NCI-H446 (cell line): ENCODE measurements at places on chromosomes 16 and 17.

DNA sequence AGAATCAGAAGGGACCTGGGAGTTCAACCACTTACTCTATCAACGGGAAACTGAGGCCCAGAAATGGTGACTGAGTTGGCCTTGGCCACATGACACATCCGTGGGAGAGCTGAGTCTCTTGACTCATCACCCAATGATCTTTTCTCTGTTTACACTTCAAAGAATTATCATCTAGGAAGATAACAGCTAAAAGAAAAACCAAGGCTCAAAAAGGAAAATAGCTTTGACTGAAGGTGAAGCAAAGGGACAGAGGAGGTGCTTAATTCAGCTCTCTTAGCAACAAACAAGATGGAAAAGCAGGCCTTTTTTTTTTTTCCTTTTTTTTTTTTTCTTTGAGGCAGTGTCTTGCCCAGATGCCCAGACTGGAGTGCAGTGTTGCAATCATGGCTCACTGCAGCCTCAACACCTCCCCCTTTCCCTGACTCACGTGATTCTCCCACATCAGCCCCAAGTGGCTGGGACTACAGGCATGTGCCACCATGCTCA, 16.7 kb downstream of the ERCC4 start:
- DNase-seq, result no peak

DNA sequence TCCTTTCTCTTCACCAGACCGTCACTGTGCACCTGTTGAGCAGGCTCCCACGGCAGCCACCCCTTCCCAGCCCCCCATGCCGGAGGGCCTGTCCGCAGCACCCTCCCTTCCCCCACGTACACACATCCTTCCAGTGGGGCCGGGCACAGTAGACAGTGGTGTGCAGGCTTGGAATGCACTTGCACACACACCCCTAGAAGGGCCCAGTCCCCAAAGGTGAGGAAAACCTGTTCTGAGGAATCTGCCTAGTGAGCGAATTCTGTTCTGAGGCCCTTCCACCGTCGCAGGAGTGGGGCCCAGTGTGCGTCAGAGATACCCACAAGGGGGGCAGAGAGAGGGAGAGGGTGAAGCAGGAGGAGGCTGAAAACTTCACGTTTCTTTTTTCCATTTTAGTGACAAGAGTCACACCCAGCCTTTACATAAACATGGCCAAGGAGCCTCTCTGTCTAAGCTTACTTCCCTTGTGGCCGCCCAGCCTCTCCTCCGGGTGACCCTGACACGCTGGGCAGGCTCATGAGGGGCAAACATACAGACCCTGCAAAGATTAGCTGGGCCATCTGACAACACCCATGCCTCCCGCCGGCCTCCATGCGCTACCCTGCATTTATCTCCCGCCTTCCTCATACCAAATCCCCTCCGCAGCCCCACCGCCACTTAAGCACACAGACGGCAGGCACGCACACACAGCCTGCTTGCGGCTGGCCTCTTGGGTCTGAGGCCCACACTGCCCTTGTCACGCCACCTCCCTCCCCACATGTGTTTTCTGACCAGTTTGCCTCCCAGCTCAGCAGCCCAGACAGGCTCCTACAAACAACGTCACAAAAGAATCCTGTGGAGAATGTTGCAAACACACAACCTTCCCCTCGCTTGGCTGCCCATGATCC, 1.8 kb downstream of the ZBTB4 start:
- no peak for DNase-seq

DNA sequence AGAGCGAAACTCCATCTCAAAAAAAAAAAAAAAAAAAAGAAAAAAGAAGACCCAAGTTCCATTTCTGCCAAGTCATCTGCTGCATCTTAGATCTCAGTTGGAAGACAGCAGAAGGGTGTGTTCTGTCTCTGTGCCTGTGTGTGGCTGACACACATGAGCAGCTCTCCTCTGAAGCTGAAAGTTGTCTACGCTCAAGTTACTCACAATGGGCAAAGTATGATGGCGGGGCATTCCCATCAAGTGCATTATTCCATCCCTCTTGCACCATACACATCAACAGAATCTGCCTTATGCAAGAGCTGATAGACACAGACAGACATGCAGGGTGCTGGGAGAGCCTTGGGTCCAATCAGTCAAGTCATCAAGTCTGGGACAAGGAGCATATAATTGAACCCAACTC, 402.2 kb downstream of the XYLT1 start:
- DNase-seq, result no peak

DNA sequence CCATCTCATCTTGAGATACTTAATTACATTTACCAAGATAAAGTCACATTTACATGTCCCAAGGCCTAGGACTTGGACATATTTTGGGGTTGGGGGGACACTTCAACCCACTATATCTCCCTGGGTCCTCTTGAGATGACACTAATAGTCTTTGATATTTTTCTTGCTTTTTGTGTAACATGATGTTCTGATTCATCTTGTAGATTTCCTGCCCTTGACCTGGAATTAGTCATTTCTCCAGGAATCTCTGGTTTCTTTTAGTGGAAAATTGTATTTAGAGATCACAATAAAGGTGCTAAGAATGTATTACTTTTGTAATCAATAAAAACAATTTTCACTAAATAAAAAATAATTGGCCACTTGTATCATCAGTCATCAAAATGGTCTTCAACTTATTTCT, 157.3 kb downstream of the VPS53 start:
- DNase-seq, result no peak

GRCh38 chr17:71948703-71949422, 172.0 kb upstream of the SOX9 start:
- no peak for DNase-seq

DNA sequence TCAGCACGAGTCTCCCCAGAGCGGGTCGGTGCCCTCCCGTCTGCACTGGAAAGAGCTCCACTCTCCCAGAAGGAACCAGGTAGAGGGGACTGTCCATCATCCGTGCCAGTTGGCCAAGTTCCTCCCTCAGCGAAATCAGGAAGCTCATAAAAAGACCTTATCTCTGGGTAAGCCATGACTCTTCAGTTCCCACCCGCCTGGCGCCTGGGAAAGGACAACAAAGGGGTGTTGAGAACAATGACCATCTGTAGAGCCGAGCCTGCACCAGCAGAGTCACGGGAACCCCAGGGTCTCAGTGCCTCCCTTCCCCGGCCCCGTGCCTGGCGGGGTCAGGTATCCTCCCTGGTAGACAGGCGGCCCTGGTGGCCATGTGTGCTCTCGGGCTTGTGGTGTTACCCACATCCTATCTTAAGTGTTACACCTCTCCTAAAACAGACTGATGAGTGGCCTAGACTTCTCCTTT, 190.7 kb downstream of the AXIN2 start:
- no peak for DNase-seq

DNA sequence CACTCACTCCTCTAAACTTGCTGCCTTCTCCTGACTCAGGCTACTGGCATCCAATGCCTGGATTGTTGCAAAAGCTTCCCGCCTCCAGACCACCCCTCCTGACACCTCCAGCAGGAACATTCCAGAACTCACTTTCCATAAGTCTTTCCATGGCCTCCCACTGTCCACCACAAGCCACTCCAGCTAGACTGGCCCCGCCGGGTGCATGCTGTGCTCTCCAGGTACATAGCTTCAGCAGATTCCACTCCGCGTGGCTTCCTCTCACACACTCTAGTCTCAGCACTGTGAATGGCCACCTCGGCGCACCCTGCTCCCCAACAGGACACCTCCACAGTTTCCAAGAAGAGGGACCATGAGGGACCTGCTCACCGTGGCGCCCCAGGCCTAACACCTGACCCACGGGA, 25.9 kb upstream of the FAAP100 start:
- no peak for DNase-seq

DNA sequence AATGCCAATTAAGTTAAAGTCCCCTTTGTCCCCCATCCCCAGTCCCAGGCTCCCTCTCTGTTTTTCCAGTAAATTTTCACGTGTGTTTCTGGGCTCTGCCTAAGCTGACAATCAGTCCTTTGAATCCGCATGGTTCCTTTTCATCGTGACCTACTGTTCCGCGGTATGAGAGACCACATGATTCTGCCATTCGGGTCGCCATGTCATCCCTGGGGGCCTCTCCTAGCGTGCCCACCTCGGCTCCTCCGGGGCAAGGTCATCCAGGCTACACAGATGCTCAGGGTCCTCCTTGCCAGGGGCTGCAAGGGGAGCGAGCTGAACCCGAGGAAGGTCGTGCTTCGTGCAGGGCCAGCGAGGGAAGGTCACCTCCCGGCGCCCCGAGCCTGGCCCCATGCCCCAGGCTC, 157.6 kb downstream of the RAB11FIP4 start:
- DNase-seq, result no peak

DNA sequence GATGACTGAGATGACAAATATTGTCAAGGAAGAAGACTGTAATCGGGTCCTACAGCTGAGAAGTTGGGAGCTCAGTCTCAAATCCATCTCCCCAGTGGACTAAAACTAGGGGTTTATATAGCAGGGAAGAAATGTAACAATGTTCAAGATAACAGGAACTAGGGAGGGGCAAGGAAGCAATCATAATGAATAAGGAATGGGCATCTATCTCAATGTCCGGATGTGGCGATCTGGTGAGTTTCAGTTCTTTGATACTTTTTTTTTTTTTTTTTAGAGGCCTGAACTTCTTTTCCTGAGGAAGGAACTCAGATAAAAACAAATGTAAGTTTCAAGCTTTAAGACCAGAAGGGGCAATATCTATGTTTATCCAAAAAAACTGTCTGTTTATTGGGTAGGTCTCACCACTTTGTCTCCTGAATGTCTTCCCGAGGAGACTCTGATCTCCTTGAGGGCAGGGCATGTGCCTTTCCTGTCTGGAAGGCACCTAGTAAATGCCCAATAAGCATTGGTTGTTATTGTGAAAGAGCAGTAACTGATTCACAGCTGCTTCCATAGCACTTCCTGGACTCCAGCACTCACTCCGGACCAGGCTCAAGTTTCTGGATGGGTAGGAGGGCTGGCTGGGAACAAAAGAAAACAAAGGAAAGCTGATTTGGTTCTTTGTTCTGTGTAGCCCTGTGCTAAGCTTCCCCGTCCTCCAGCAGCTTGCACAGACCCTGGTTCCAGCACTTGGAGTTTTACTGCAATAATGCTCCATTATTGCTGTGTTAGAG, 51.9 kb downstream of the MEOX1 start:
- no peak for DNase-seq

- no peak for DNase-seq
These were observed 90.6 kb downstream of the TOX3 start for GRCh38 chr16:52456368-52456767.

DNA sequence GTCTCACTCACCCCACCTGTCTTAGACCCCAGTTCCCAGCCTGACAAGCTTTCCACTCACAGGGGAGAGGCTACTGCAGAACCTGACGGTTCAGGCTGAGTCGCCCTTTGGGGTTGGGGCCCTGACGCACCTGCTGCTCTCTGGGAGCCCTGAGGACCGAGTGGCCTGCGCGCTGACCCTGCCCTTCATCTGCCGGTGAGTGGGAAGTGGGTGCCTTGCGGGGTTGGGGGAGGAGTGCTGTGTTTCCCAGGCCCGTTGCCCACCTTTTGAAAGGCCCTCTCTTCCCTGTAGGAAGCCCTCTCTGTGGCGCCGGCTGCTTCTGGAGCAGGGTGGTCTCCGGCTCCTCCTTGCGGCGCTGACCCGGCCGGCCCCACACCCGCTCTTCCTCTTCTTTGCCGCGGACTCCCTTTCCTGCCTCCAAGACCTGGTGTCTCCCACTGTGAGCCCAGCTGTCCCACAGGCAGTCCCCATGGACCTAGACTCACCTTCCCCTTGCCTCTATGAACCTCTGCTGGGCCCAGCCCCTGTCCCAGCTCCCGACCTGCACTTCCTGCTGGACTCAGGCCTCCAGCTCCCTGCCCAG, 6.1 kb upstream of the TGFB1I1 start:
- no peak for DNase-seq

GRCh38 chr17:14417336-14417735, 116.5 kb downstream of the HS3ST3B1 start:
- no peak for DNase-seq

- no peak for DNase-seq
These were observed 139.8 kb downstream of the ENGASE start for GRCh38 chr17:79214459-79214858.

DNA sequence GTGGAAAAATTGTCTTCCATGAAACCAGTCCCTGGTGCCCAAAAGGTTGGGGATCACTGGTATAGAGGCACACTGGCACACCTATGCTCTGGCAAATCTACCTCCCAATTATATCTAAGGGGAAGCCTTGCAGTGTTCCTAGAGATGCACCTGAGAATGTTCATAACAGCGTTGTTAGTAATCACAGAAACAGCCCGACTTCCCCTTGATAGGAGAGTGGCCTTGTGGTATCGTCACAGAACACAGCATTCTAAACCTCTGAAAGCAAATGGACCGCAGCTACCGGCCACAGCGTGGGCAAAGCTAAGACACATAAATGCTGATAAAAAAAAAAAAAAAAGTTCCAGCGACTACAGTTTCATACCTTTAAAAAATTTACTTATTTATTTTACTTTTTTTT, 39.1 kb upstream of the ADGRG1 start:
- DNase-seq, result no peak

DNA sequence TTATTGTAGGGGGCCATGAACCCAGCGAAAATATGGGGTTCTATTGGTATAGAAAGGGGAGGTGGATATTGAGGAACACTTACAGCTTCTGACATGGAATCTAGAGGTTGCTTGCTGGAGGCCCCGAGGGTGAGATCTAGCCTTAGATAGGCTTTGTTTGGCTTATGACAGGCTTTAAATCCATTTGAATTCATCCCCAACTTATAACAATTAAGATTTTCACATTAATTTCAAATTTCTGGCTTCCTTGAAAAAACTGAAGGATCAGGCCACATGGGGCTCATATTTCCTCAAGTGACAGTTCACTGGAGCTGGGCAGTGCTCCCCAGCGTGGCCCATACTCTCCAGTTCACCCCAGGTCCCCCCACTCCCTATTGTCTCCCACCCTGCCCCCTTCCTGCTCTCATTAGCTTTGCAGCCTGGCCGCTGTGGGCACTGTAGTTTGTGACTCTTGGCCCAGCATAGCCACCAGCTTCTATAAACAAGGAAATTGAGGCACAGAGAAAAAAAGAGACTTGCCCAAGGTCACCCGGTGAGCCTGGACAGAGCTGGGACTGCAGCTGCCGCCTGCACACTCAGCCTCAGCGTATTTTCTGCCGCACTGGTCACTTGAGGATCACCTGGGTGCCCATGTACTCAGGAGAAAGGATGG, 19.8 kb upstream of the ADGRG1 start:
- DNase-seq, result no peak

DNA sequence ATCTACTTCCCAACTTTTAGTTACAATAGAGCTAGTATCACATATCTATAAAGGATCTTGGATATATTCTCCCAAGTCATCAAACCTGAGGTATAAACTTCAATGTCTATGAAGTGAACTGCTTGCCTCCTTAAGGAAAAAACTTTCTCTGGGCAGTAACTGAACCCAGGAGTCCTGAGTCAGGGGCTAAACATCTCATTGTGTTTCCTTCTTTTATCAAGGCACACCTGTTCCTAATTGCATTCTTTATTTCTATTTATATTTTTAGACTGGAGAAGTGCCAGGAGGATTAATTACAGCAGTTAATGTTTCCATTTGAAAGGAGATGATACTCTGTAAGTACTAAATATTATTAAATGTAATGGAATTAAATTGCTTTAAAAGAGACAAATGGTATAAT, 98.6 kb downstream of the CDH8 start:
- no peak for DNase-seq

GRCh38 chr17:8080799-8081219, 6.7 kb downstream of the ALOX12B start:
- DNase-seq, result no peak
